ENCODE measurements at places on chromosomes 5 and 9. TPM values are rescaled to one million over a fixed set of nuclear protein-coding genes. Genes with fewer than 3 reads are reported as not detected.

Gene SOHLH1
- polyA plus RNA-seq: not detected

Gene ETF1
- 77.5 TPM for polyA plus RNA-seq

Gene NME5
- 24.4 TPM for polyA plus RNA-seq

Gene SLC4A9
- polyA plus RNA-seq: 36.2 TPM

Gene BNC2
- polyA plus RNA-seq: 11.0 TPM

Gene PCDHB6
- polyA plus RNA-seq: 3.0 TPM

Gene SPATA31E1
- polyA plus RNA-seq: not detected

Gene DMRT3
- polyA plus RNA-seq: 1.6 TPM

Gene POU5F2
- 0.03 TPM for polyA plus RNA-seq

GRCh38 chr5:133353741-133354140 is 258.6 kb downstream of the FSTL4 start:
- DNase-seq: no peak

DNA sequence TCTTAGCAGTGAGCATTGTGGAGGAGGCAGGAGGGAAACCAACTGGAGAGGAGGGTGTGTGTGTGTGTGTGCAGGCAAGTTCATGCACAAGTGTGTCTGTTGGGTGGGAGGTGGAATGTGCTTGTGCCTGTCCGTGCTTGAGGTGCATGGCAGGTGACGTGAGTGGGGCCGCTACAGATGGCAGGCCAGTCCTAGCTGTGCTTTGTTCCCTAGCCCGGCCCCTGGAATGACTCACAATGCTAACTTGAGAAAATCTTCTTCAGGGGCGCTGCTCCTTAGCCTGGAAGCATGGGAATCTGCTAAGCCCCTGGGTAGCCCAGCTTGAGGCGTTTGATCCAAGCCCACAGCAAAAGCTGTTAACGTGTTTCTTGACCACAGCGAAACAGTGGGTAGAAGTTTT is 25.0 kb upstream of the DMRT2 start:
- no peak for DNase-seq

DNA sequence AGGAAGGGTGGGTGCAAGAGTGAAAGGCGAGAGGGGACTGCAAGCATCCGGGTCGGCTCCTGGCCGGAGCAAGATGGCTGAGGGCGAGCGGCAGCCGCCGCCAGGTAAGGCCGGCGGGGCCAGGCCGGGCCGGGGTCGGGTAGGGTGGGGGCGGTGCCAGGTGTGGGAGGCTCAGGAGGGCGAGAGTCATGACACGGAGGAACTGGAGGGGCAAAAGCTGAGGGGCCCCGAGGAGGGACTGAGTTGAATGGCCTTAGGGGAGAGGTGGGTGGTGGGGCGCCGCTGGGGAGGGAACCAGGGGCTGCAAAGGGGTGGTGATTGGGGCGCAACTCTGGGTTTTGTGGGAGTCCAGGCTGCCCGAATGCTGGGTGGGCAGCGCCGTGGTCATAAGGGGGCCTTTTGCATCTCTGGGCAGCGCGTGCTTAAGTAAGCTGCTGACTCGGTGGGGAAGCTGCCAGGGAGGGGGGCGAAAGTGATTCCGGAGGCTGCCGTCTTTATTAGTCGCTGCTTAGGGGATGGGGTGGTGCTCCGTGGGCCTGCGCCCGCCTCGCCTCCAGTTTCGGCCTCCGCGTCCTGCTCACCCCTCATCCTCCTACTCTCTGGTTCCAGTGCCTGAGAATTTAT is 425 bp downstream of the PTPA start:
- DNase-seq: no peak

DNA sequence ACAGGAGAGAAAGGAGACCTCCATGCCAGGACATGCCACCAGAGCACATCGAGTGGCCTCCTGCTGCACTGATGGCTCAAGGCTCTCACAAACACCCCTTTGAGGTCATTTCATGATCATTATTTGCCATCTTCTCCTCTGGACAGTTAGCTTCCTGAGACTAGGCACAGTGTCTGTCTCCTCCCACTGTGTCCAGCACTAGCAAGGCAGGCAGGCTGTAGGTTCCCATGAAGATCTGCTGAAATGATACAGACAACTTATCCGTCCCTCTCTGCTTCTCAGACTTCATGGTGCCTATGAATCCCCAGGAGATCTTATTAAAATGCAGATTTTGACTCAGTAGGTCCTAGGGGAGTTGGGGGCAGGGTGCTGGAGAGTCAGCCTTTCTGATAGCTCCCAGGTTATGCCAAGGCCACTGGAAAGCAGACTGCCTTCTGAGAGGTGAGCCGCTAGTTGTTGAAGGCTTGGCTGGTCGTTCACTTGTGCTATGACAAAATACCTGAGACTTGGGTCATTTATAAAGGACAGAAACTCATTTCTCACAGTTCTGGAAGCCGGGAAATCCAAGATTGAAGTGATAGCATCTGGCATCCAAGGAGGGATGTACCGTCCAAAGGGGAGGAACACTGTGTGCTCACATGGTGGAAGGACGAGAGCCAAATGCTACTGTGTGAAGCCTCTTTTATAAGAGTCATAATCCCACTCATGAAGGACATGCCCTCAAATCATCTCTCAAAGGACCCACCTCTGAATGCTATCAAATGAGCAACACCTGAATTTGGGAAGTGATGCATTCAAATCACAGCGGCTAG is 183.4 kb downstream of the SPOCK1 start:
- no peak for DNase-seq

GRCh38 chr5:72955143-72955767 is 586 bp upstream of the FCHO2 start:
- peak; percentile 43 for DNase-seq

DNA sequence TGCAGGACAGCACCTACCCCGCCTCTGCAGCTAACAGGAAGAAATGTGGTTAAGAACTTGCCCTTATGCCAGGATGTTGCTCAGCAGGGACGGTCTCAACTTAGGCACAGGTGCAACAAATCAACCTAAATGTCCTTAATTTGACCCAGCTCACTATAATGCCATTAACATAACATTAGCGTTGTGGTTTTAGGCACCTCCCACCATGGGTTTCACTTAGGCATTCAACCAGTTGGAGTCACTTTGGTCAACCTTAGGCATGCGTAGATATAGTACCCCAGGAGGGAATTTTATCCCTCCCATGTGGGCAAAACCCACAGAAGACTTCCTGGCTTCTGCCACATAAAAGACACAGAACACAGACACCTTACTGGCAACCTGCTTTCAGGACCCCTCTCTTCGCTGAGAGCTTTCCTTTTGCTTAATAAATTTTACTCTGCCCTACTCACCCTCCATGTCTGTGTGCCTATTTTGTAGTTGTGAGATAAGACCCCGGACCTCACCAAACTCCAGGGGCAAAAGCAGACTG is 8.7 kb upstream of the ERAP1 start:
- DNase-seq: no peak

- DNase-seq: no peak
Observed at GRCh38 chr9:69829484-69829883, 8.9 kb downstream of the CFAP95 start.

- DNase-seq: no peak
Observed at GRCh38 chr9:114112778-114113584, 13.9 kb upstream of the KIF12 start.

DNA sequence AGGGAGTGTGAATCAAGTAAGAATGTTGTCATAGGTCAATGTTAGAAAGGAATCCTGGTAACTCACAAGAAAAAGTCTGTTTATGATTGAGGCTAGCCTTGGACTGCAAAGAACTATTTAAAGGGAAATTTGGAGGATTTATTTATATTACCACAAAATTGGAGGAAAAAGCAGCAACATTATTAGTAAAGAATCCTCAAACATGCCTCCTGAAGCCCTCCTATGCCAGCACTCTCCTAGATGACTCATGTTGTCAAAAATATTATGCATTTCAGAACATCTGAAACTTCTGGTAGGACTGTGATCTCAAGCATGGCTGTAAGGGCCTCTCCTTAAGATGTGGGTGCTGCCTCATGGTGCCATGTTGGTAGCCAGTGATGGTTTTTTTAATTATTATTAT is 628.5 kb downstream of the CHSY3 start:
- no peak for DNase-seq

GRCh38 chr9:99633265-99633664 is 188.4 kb upstream of the NR4A3 start:
- no peak for DNase-seq

GRCh38 chr5:143893638-143894037 is 81.7 kb downstream of the HMHB1 start:
- DNase-seq: no peak

- no peak for DNase-seq
Observed at GRCh38 chr5:120985526-120985925, 521.4 kb downstream of the PRR16 start.

DNA sequence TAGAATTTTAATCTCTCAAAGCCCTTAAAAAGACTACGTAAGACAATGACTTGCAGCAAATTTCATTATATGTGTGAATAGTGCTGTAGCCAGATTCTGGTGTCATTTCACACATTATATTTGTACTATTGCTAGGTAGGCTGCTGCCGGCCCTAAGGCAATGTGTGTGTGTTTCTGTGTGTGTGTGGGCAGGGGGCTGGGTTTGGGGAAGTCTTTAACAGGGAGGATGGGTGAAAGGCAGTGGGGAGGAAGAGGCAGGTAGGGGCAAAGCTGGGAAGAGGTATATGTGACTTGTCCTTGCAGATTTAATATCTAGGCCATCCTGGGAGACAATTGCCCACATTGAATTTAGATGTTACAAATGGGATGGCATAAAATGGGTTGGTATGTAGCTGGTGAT is 130.8 kb downstream of the MACIR start:
- DNase-seq: no peak

DNA sequence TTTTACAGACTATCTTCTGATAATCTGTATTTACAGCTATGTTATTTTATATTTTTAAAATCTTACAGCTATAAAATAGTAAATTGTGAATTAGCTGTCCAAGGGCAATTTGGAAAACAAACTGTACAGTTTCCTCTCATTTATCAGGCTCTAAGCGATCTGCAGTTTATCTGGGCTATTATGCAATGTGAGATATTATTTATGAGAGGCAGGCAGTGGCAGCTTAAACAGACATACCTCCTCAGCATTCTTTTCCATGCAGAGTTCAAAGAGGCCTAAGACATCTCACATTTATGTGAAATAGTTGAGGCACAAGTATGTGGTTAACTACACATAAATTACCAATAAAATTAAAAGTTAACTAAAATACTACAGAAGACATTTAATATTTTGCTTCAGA is 10.2 kb downstream of the NIPSNAP3B start:
- no peak for DNase-seq

- no peak for DNase-seq
Observed at GRCh38 chr5:80852331-80853245, 107.6 kb upstream of the RASGRF2 start.

DNA sequence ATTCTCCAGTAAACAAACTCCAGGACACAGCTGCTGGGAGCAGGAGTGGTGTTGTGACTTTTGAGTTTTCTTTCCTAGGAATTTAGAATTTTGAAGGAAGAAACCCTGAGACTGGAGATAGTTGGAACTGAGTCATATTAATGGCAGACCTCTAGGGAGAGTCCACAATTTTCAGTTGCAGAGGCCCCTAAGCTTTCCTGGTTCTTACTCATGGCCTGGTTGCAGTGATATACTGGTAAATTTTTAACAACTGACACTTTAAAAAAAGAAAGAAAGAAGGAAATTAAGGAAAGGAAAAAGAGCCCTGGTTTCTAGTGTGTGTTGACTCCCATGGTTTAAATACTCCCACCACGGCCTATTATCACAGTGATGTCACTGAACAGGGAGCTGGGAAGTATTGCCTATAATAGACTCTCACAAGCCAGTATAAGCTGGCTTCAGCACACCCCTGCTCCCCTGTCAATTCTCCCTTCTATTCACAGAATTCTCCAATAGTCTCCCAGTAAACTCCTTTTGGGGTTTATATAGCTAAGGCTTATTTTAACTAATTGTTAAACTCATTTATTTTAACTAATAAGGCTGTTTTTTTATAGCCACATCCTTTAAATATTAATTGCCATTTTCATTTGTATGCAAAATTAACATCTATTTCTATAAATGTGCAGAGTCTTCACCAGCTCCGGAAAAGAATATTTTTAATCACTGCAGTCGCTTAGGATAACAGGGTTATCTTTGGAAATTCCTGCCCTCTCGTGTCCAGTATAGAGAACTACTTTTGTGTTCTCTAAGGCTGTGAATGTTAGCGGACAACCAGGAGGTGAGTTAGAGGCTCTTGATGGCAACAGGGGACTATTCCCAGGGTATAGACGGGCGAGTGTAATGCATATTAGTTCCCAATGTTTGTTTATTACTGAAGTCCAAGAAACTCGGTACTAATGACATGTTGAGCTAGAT is 59.7 kb downstream of the GGTA1 start:
- DNase-seq: no peak

- DNase-seq: no peak
Observed at GRCh38 chr5:140628711-140629110, 4.3 kb downstream of the CD14 start.

DNA sequence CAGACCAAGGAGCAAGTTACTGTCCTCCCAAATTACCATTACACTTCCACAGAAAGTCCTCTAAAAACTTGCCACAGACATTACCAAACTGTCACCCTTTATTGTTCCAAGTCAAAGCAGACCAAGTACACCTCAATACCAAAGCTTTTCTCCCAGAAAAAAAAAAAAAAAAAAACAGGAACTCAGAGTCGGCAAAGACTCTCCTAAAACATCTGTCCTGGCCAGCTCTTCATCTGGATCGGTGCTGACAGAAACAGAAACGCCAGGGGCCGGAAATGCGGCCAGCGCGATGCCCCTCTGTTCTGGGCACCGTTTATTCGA is 718 bp downstream of the DEPDC1B start:
- no peak for DNase-seq

DNA sequence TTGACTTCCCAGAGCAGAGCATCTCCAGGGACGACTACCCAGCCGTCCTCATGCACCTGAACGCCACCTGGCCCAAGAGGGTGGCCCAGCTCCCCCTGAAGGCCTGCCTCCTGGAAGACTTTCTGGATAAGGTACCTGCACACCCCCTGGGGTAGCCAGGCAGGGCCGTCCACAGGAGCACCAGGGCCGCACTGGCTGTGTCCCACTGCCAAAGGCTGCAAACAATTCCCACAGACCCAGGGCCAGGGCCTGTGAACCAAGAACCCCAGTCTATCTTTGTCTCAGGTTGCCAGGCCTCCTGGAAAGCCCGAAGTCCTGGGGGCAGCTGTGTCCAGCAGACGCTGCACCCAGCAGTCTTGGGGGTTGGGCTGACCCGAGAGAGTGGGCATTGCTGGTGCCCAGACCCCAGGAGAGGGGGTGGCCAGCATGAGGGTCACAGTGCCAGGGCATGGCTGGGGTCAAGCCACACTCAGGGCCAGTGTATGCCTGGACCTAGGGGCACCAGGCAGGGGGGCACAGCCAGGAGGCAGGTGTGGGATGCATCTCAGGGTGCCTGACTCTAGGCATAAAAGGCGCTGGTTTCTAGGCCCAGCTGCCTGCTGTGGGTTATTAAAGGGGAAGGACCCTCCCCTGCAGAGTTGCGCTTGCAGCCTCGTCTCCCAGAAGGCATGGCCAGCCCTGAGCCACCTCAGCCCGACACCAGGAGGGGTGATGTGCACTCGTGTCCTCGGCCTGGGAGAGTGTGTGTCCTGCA is 17.7 kb downstream of the SLC6A18 start:
- no peak for DNase-seq

DNA sequence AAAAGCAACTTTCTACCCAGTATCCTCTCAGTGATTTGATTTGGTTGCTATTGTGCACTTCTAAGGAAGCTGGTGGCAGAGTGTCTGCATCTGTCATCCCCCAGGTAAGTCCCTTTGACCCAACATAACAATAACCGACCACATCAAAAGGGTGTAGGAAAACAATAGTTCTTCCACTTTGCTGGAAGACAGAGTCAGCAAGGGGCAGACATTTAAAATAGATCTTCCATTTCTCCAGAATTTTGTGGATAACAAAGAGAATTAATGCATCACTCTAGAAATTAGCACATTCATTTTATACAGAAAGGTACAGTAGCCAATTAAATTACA is 177.5 kb downstream of the EBF1 start:
- DNase-seq: no peak
